ENCODE measurements at places on chromosomes 5 and 9.

DNA sequence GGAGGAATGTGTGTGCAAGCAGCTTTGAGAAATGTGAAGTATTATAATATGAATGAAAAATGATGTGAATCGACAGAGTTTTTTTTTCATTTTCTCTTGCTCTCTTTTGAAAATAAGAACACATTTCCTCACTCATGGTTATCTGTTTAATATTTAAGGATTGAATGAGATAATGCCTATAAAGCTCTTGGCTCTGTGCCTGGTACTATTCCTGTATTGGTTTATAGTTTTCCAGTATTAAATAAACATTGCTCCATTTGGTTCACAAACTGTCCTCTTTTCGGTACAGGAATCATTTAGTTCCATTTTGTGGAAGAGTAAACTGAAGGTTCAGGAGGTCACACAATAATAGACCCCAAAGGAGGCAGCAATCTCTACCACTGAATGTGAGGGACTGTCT, 1185.5 kb upstream of the WWC1 start:
- H3K4me3 ChIP-seq: no peak overlapping the region
- no peak overlapping the region for H3K27ac ChIP-seq
- no peaks in the 10 kb centered on the region for H3K4me1 ChIP-seq
- H3K36me3 ChIP-seq: no peaks in the 10 kb centered on the region
- no peaks in the 10 kb centered on the region for H3K27me3 ChIP-seq

- H3K36me3 ChIP-seq: no peaks in the 10 kb centered on the region
- DNase-seq: no peak
- H3K27ac ChIP-seq: no peak overlapping the region
- no peak overlapping the region for H3K4me3 ChIP-seq
- H3K27me3 ChIP-seq: no peaks in the 10 kb centered on the region
These were observed 8.4 kb upstream of the KIF12 start for GRCh38 chr9:114107286-114108001.

DNA sequence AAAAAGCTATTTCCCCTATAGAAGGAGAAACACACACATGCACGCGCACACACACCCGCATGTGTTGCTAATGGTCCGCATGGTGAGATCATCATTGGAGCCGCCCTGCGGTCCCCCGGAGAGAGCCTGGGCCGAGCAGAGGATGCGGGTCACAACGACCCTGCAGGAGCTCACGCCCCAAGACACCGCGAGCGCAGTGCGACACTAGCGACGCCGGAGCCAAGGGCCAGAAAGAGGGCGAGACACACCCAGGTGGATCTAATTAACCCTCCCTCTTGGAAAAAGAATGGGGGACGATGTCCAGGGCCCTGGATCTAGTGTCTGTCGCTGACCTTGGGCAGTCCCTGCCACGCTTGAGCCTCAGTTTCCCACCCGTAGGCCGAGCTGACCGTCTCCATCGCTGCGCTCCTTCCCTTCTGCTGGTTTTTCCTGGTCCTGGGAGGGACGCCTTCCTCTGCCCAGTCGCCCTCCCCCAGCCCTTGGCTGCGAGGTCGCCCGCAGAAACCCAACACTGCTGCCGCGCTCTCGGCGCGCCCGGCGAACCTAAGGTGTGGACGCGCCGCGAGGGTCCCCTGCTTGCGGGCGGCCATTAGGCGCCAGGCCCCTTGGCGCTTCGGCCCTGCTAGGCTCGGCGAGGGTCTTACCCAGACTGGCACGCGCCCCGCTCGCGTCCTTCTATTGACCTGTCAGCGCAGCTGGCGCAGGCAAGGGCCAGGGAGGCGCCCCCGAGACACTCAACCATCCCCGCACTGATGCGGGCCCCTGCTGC, 47.5 kb upstream of the RNF20 start:
- no peaks in the 10 kb centered on the region for H3K27me3 ChIP-seq
- H3K27ac ChIP-seq: peak overlapping the region; percentile 74
- H3K36me3 ChIP-seq: no peaks in the 10 kb centered on the region

DNA sequence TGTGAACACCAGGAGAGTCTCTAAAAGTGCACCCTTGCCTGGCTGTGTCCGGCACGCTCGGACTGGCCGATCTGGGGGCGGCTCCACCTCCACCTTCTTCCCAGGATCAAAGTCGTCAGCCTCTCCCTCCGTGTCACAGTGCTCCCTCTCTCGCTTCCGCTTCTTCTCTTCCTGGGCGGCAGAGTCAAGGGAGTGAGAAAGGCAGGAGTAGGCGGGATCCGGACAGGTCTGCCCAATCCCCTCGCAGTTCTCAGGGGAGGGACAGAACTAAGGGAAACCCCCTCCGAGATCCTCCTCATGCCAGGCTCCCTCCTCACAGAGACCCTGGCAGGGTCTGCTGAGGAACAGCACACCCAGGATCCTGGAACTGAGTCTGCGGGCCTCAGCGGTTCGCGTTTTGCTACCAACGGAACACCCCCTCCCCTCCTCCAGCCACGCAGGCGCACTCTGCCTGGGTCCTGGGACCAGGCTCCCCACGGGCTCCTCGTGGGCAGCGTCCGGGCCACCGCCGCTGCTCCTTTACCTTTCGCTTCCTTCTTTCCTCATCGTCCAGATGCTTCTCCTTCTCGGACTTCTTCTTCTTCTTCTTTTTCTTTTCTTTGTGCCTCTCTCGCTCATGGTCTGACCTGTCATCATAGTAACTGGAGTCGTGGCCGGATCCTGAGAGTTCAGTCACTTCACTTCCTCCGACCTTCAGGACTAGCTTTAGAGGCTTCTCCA, 1.3 kb downstream of the BRD9 start:
- no peaks in the 10 kb centered on the region for H3K27me3 ChIP-seq
- H3K4me1 ChIP-seq: peaks cover 16% of the 10 kb centered on the region
- peak overlapping the region; percentile 96 for H3K27ac ChIP-seq
- DNase-seq: no peak

DNA sequence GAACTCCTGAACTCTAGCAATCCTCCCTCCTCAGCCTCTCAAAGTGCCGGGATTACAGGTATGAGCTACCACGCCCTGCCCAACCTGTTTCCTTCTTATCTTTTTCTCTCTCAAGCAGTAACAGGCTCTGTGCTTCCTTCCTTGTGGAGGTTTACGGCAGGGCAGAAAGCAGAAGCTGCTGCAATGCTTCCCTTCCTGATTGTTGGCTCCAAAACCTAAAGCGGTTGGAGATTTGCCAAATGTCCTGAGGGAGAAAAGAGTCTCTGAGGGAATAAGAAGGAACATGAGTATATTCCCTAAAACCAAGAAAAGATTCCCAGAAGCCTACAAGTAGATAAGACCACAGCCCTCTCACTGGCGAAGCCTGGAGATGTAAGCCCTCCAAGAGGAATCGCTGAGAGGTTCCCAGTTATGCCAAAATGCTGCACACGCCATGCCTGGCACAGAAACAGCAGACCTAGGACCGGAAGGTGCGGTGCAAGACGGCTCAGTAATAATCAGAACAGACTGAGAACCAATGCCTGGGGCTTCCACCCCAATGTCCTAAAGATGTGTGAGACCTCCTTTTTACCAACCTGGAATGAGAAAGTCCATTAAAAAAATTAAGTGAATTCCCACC, 73.2 kb downstream of the APTX start:
- H3K4me3 ChIP-seq: no peak overlapping the region
- no peak overlapping the region for H3K27ac ChIP-seq
- no peak for DNase-seq
- no peaks in the 10 kb centered on the region for H3K27me3 ChIP-seq
- H3K4me1 ChIP-seq: no peaks in the 10 kb centered on the region

DNA sequence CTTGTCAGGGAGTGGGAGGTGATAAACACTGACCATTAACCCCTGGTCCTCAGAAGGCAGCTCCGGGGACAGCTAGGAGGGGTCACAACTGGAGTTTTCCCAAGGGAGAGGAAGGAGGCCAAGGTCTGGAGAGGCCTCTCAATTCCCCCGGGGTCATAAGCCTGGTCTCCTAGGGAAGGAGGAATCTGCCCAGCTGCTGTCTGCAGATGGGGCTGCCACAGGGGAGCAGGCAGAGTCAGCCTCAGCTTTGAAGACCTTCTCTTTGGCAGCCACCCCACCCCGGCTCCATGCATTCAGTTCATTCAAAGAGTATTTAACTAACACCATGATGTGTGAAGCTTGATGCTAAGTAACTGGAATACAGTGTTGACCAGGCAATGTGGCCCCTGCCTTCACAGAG, 74.6 kb upstream of the HSPA9 start:
- H3K36me3 ChIP-seq: no peaks in the 10 kb centered on the region
- H3K4me3 ChIP-seq: no peak overlapping the region
- no peak overlapping the region for H3K27ac ChIP-seq

GRCh38 chr5:150454492-150455229, 5.1 kb upstream of the RPS14 start:
- H3K4me3 ChIP-seq: no peak overlapping the region
- H3K27ac ChIP-seq: no peak overlapping the region
- H3K4me1 ChIP-seq: peaks cover 8% of the 10 kb centered on the region

DNA sequence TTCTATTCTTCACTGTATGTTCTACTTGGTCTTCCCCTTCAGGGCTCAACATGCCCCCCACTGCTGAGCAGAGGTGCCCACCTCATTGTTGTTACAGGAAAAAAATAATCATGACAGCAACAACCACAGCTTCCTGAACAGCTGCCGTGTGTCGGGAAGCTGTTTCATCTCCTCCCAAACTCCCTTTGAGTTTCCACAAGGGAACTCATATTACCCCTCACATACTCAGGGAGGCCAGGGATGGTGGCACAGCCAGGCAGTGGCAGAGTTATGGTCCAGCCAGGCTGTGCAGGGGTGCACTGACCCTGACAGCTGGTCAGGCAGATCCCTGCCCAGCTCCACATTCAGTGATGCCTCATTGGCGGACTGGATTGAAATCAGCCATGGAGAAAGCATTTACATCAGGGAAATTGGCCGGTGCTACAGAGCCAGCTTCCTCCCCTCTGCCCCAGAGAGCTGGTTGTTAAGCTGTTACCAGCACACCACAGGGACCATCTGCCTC, 37.3 kb downstream of the SARDH start:
- H3K4me3 ChIP-seq: no peak overlapping the region
- H3K27ac ChIP-seq: no peak overlapping the region
- H3K4me1 ChIP-seq: no peaks in the 10 kb centered on the region
- H3K36me3 ChIP-seq: no peaks in the 10 kb centered on the region

- H3K4me3 ChIP-seq: no peak overlapping the region
- H3K4me1 ChIP-seq: no peaks in the 10 kb centered on the region
- H3K27me3 ChIP-seq: no peaks in the 10 kb centered on the region
- no peak overlapping the region for H3K27ac ChIP-seq
- no peaks in the 10 kb centered on the region for H3K36me3 ChIP-seq
These were observed 28.2 kb downstream of the NMUR2 start for GRCh38 chr5:152376886-152377285.

DNA sequence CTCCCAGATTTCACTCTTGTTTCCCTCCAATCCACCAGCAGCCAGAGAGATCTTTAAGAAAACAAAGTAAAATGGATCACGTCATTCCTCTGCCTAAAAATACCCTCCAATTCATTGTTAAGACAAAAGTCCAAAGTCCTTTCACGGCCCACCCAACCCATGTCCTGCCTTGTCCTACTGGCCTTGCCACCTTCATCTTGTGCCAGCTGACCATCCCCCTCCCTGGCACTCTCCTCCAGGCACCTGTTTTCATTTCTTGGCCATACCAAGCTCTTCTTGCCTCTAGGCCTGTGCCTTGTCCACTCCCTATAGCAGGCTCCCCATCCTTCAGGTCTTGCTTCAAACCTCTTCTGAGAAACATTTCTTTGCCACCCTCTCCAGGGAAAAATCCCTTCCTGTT, 307.6 kb downstream of the MSX2 start:
- no peaks in the 10 kb centered on the region for H3K4me1 ChIP-seq
- DNase-seq: no peak
- no peaks in the 10 kb centered on the region for H3K36me3 ChIP-seq
- no peaks in the 10 kb centered on the region for H3K27me3 ChIP-seq
- H3K27ac ChIP-seq: no peak overlapping the region
- H3K4me3 ChIP-seq: no peak overlapping the region

Measured in gastrocnemius medialis (tissue), 4 donors.